ENCODE measurements at places on chromosomes 12 and 14.
A peak's percentile ranks its signal among the peaks of the same experiment; 100 is the strongest.

DNA sequence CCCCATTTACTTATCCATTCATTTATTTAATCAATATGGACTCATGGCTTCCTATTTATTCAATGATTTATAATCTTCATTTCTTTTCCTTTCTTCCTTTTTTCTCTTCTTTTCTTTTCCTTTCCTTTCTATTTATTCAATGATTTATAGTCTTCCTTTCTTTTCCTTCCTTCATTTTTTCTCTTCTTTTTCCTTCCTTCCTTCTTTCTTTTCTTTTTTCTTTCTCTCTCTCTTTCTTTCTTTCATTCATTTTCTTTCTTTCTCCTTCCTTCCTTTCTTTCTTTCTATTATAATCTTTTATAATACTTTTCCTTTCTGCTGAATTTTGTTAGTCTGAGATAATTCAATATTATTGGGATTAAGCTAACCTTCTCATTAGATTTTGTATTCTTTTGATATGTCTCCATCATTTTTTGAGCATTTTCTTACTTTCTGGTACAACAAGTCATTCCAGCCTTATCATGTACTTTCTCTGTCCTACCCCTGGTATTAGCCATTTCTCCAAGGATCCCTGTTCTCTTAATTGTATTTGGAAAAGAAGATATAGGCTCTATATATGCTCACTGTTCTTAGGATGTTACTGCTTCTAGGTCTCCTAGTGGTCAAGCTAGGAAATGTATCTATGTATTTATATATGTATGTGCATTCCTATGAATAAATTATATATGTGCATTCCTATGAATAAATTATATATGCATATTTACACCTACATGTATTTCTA, 12.1 kb downstream of the LACRT start:
- no peak for DNase-seq

DNA sequence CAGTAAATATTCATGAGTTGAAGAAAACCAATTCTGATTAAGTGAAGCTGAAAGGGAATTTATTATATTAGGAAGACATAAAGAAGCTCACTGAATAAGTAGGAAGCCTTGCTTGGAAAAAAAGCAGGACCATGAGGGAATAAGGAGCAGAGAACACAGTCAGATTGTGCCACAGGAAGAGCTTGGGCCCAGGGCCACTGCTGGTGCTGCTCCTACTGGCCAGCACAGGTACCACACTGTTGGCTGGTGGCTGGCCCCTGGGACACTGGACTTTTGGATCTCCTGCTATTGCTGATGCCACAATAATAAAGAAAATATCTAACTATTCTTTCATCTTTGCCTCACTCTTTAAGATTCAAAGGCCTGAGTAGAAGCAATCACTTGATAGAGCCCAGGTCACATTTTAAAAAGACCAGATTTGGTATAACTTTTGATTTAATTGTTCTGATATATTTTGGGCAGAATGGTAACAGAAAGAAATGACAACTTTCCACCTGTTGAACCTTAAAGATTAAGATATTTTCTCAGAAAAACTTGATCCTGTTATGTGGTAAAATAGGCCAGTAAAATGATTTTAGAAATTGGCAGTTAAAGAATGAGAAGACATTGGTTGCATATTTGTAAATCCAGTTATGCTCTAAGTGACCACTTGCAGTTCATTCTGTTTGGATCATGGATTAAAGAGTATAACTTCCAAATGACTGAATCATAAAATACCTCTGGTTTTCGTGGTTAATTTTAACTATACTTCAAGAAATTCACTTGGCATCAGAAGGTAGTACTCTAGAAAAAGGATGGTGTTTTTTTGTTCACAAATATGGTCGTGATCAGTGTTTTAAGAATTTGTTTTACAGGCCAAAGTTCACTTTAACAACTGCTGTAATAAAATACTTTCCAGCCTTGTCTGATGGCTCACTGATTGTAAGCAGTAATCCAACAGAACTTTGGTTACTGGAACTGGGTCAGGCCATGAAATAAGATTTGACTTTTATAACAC, 68.3 kb downstream of the DERA start:
- no peak for DNase-seq

DNA sequence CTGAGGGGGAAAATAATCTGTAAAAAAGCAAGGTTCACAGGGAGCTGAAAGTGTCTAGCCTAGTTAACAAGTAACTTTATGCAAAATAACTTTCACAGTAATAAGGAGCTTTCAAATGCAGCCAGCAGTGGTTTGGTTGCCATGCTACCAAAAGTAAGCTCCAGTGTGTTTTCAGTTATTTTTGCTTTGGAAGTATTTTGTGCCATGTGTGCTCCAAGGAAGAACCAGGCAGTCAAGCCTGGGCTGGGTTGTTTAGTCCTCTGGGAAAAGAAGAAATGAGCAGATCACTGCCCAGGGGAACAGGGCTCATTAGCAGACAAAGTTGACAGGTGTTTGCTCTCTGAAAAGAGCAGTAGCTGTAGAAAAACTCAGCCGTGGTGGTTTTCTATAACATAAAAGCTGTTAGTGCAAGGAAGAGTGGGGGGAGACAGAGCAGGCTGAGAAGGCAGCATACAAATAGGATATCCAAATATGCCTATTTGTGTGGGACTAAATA, 92.8 kb upstream of the TMTC2 start:
- DNase-seq = no peak

GRCh38 chr12:112937741-112938719, at the start of gene OAS3:
TSS of gene OAS3 (plus strand) at chr12:112938474. CDS start at chr12:112938531, 57 bp downstream.
- DNase-seq = peak; percentile 52

GRCh38 chr12:77609016-77609415, 221.7 kb upstream of the NAV3 start:
- DNase-seq = no peak

GRCh38 chr14:21385188-21385904, 1.5 kb upstream of the SUPT16H start:
- no peak for DNase-seq

GRCh38 chr12:114275086-114275485, 130.9 kb downstream of the TBX5 start:
- DNase-seq = no peak

DNA sequence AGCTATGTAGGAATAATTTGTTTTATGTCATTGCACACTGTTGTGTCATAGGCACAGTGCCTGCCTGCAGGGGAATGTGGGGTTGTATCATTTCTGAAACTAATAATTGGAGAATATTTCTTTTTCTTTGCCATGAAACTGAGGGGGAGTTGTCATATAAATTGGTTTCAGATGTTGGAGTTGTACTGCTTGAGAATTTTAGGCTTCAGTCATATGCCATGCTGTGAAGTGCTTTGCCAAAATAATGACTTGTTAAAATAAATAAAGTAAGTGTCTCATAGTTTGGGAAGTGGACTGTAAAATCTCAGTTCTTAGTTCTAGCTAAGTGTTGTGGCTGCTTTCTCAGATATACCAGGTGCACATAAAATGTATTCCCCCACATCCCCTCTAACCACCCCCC, 116.8 kb downstream of the DAAM1 start:
- DNase-seq = no peak

All from activated naive CD4-positive, alpha-beta T cell (primary cell).